ENCODE measurements at places on chromosomes 11 and 22.

DNA sequence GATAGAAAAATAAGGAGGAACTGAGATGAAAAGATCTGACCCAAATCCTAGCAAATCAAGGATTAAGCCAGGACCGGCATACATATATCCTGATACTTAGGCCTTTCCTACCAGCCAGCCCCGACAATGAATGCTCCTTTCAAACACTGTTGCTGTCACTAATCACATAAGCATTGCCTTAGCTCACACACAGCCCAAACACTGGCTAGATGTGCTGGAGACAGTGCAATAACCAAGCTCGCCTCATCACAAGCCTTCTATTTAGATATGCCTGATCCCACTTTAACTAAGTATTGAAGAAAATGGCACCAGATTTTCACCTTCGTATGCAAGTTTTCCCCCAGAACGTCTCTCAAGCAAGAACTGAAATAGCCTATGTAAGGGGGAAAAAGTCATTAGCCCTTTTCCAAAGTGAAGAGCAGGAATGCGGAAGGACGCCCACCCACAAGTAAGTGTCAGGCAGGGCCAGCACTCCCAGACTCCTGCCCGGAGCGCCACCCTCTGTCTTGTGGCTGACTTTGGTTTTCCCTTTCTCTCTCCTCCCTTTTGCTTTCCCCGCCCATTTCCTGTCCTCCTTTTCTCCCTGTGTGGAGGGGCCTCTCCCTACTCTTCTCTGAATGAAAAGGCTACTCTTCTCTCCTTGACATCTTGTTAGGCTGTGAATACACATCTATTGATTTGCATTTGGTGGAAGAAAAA is 8.9 kb upstream of the OPCML start:
- no peaks in the 10 kb centered on the region for H3K27me3 ChIP-seq
- H3K36me3 ChIP-seq: no peaks in the 10 kb centered on the region
- H3K4me1 ChIP-seq: no peaks in the 10 kb centered on the region
- no peak for DNase-seq
- H3K27ac ChIP-seq: no peak overlapping the region

GRCh38 chr11:36425561-36426081 is 84.5 kb downstream of the TRAF6 start:
- no peaks in the 10 kb centered on the region for H3K36me3 ChIP-seq
- no peak for DNase-seq
- H3K4me3 ChIP-seq: no peak overlapping the region

DNA sequence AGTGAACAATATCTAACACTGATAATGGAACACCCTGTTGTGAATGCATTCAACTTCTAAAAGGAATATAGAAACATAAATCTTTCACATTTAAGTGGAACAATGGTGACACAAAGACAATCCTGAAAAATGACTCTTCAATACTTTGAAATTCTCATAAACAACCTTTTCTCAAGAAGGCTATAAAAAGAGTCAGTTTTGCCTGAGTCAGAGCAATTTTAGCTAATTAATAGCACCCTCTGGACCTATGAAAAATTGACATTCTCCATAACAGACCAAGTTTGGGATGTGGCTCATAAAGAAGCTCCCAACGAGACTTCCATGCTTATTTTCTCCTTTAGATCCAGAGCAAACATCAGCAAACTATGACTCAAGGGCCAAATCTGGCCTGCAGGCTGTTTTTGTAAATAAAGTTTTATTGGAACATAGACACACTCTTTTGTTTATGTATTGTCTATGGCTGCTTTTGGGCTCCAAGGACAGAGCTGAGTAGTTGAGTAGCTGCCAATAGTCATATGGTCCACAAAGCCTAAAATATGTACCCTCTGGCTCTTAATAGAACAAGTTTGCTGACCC is 108.0 kb downstream of the MAML2 start:
- peaks cover 35% of the 10 kb centered on the region for H3K4me1 ChIP-seq
- no peak overlapping the region for H3K4me3 ChIP-seq

DNA sequence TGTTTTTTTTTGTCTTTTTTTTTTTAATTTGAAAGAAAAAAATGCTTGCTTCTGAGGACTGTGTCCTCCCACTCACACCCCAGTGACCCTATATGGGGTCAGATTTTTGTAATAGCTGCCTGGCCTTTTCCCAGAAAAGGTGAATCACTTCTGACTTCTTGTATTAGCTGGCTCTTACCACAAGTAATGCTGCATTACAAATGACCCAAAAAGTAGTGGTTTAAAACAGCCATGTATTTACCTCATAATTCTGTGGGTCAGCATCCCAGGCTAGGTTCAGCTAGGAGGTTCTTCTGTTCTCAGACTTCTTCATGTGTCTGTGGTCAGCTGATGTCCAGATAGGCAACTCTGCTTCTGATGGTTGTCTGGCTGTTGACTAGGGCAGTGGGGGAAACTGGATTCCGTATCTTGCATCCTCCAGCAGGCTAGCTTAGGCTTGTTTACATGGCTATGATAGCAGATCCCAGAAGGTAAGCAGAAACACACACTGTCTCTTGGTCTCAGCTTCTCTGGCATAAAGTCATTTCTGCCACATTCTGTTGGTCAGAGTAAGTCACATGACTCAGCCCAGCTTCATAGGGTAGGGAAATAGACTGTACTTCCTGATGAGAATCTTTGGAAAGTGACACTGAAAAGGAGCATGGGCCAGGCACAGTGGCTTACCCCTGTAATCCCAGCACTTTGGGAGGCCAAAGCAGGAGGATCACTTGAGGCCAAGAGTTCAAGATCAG is 19.5 kb downstream of the LHFPL7 start:
- H3K36me3 ChIP-seq: no peaks in the 10 kb centered on the region
- peaks cover 15% of the 10 kb centered on the region for H3K27me3 ChIP-seq
- H3K4me1 ChIP-seq: peaks cover 5% of the 10 kb centered on the region

DNA sequence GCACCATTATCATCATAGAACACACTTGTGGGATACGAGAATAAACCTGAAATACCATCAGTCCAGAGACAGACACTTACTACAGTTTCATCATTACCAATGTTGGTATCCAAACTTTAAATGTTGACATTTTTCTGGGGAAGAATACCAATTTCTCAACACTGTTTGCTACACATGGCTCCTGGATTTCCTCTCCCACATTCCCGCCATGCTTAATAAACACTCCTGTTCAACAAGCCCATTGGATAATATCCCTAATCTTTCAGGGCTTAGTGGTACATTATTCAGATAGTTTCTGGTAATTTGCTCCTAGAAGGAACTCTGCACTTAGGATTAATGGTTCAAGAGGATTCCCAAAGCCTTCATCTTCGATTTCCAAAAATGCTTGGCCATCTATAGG is 48.2 kb downstream of the CSF2RB start:
- peaks cover 20% of the 10 kb centered on the region for H3K27me3 ChIP-seq
- DNase-seq: no peak
- no peak overlapping the region for H3K4me3 ChIP-seq
- H3K36me3 ChIP-seq: no peaks in the 10 kb centered on the region

Measured in osteoblast (primary cell).